NCI-H748 treated with DMSO at 0.1 percent for 48 hours (cell line): ENCODE measurements at places on chromosomes 3 and 15.

- no peak for DNase-seq
These were observed 21.9 kb downstream of the POLR2M start for GRCh38 chr15:57728436-57728835.

DNA sequence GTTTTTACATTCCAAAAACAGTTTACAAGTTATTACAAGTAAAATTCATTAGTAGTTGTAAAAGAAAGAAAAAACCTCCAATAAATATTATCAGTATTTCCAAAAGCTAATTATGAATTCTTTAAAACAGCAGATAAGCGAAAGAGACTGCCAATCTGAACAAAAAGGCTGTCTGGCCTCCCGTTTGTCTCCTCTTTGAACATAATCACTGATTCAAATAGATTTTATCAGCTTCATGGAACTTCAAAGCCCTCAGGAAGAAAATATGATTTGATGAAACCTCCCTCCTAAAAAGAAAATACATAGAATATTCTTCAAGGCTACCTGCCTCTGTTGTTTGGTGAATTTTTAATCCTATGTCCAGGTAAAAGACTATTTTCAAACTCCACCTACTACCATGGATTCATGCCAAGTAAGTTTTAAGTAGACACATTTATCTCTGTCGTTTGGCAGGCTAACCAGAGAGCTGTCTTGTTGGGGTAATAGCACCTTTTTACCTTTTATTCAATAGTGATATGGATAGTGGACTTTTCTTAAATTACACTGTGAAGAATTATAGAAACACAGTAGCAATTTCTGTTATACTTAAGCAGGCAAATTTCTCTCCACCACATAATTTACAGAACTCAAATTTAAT is 35.0 kb downstream of the SATB1 start:
- DNase-seq = no peak

DNA sequence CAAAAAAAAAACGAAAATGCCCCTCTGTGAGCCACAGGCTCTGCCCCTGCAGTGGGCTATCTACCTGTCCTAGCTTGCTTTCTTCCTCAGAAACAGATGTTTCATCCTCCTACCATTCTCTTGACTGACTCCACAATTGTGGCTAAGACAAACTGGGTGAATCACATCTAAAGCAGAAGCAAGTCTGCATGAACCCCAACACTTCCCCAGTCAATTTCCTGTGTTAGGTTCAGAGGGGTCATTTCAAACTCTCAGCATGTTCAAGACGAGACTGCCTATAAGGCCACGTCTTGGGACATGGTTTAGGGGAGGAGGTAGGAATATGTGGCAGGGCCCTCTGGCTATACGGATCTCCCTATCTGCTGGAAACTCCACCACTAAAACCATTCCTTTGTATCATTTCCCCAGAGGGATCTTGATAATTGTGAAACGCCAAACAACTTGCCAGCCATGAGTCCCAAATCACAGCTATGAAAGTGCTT is 28.6 kb upstream of the ANKDD1A start:
- DNase-seq = no peak

GRCh38 chr3:122964811-122965210 is 62.8 kb downstream of the SEMA5B start:
- DNase-seq = no peak

- DNase-seq = no peak
These were observed 9.7 kb upstream of the PTPN23 start for GRCh38 chr3:47370887-47371697.

GRCh38 chr15:76286271-76286879 is 24.9 kb downstream of the ETFA start:
- DNase-seq = no peak
